Breast epithelium (tissue), 4 donors: ENCODE measurements at places on chromosomes 6 and 20. TPM values are rescaled to one million over a fixed set of nuclear protein-coding genes. Genes with fewer than 3 reads are reported as not detected.
A peak's percentile ranks its signal among the peaks of the same experiment; 100 is the strongest.

DNA sequence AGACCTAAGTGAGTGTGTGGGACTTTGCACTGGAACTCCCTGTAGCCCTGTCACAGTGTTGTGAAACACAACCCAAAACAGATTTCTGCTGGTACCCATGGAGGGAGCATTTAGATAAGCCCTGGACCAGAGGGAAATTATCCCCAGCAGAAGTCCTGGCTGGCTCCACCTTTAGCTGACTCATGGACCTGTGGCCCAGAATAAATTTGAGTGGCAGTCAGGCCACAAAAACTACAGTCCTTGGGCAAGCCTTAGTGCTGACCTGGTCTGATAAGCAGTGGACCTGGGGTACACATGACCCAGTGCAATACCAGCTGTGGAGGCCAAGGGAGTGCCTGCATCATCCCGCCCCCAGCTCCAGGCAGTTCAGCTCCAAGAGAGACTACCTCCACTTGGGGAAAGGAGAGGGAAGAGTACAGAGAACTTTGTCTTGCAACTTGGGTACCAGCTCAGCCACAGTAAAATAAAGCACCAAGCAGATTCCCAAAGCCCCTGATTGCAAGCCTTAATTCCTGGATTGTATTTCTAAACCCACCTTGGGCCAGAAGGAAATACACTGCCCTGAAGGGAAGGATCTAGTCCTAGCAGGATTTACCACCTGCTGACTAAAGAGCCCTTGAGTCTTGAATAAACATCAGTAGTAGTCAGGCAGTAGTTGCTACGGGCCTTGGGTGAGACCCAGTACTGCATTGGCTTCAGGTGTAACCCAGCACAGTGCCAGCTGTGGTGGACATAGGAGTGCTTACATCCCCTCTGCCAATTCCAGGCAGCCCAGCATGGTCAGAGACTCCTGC is 140.4 kb upstream of the COL21A1 start:
- no peaks in the 10 kb centered on the region for H3K36me3 ChIP-seq
- no peaks in the 10 kb centered on the region for H3K27me3 ChIP-seq
- no peaks in the 10 kb centered on the region for H3K4me1 ChIP-seq
- H3K4me3 ChIP-seq: no peak overlapping the region
- DNase-seq: no peak
- no peak overlapping the region for H3K27ac ChIP-seq

DNA sequence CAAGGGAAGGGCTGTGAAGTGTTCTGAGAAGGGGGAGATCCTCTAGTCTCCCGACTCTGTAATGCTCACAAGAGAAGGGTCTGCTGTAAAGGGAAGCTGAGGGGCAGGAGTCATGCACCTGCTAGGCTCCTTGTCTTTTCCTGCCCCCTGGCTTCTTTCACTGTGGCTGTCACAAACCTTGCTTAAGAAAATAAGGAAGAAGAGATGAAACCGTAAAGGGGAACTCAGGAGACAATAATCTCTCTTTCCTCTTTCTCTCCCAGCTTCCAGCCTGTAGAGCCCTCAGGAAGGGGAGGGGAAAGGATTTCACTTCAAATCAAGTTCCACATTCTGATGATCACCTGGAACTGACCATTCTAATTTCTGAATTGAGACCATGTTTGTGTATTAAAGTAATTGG is 26.3 kb downstream of the SLC13A3 start:
- no peaks in the 10 kb centered on the region for H3K4me1 ChIP-seq
- no peaks in the 10 kb centered on the region for H3K27me3 ChIP-seq
- DNase-seq: no peak

DNA sequence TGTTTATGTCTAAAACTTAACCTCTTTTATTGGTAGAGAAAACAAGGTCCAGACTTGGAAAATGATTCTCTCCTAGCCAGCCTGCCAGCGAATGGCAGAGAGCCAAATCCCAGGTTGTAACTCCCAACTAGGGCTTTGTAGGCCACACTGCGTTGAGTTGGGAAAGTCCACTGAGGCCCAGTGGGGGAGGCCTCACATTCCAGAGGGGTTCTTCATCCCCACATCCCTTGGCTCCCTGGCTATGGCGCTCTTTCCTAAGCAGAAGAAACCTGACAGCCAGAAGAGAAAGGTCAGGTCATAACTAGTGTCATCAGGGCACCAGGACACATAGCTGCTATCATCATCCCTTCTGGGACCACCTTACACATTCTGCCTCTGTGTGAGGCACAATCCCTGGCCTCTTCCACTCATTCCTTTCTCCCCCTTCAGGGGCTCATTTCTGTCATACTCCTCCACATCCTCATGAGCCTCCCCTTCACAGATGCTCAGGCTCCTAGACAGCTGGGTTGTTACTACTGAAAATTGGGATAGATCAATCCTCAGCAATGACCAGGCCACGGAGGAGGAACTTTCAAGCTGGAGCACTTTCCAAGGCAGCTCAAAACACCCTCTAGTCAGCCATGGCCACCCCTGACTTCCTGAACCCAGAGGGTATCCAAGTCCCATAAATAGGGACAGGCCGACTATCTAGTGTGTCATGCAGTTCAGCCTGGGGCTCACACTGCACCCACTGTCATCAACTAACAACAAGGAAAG is 48.6 kb downstream of the TCP11 start:
- no peaks in the 10 kb centered on the region for H3K27me3 ChIP-seq
- DNase-seq: no peak
- no peak overlapping the region for H3K4me3 ChIP-seq
- no peaks in the 10 kb centered on the region for H3K4me1 ChIP-seq
- no peaks in the 10 kb centered on the region for H3K36me3 ChIP-seq
- peak overlapping the region; percentile 72 for H3K27ac ChIP-seq

Gene COL19A1
- total RNA-seq: 0.15 TPM

DNA sequence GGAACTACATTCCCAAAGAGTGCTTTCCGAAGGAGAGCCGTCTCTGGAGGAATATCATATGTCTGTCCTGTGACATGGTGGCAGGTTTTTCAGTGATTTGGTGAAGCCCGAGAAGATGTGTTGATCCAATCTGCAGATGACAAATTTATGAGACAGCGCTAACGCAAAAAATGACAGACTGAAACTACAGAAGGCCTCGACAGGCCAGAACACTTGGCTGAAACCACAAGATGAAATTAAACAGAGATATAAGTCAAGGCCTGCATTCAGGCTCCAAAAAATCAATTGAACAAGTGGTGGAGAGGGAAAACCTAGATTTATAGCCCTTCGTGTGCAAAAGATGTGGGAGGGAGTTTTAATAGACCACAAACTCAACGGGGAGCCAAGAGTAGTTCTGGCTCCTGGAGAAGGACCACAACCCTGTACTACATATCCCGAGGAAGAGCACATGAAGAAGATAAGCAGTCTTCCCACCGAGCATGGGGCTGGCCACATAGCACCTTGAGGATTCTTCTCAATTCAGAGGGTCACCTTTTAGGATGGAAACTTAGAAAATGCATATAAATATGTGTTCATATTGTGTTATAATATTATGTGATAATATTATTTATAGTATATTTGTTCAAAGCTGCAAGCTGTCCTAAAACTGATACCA is 231.3 kb upstream of the PDE10A start:
- H3K4me3 ChIP-seq: no peak overlapping the region
- no peaks in the 10 kb centered on the region for H3K27me3 ChIP-seq
- DNase-seq: no peak
- H3K36me3 ChIP-seq: no peaks in the 10 kb centered on the region
- no peaks in the 10 kb centered on the region for H3K4me1 ChIP-seq

Gene RAET1E
- total RNA-seq: 2.0 TPM

GRCh38 chr6:106860940-106861339 is 113.6 kb downstream of the CD24 start:
- no peak overlapping the region for H3K4me3 ChIP-seq
- H3K4me1 ChIP-seq: no peaks in the 10 kb centered on the region
- no peaks in the 10 kb centered on the region for H3K27me3 ChIP-seq
- no peaks in the 10 kb centered on the region for H3K36me3 ChIP-seq
- no peak overlapping the region for H3K27ac ChIP-seq

DNA sequence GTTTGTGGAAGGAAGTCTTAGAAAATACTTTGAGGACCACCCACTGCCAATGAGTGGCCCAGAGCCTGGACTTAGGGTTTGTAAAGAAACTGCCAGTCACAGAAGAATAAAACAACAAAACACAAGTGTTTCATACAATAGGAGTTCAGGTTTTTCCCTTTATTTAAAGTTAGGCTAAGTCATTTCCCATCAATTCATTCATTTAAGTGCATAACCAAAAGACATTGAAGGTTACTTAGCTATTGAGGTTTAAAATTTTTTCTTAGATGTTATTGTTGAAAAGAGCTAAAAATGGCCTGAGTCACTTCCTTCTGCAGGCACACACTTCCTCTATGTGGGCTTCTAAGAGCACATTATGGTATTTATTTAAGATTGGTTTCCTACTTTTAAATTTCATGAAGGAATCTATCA is 54.2 kb downstream of the ARMC2 start:
- no peaks in the 10 kb centered on the region for H3K4me1 ChIP-seq
- H3K27ac ChIP-seq: no peak overlapping the region
- H3K4me3 ChIP-seq: no peak overlapping the region
- no peak for DNase-seq

- peak overlapping the region; percentile 97 for H3K27ac ChIP-seq
- H3K4me1 ChIP-seq: peaks cover 6% of the 10 kb centered on the region
- H3K36me3 ChIP-seq: no peaks in the 10 kb centered on the region
- no peaks in the 10 kb centered on the region for H3K27me3 ChIP-seq
- no peak for DNase-seq
Measured at GRCh38 chr6:32189069-32189741, 797 bp downstream of the PBX2 start.

Gene SLC32A1
- not detected for total RNA-seq

Gene ABHD16B
- not detected for total RNA-seq

- no peaks in the 10 kb centered on the region for H3K36me3 ChIP-seq
- H3K4me3 ChIP-seq: no peak overlapping the region
- H3K27me3 ChIP-seq: no peaks in the 10 kb centered on the region
- H3K27ac ChIP-seq: no peak overlapping the region
- no peak for DNase-seq
Measured at GRCh38 chr20:48056218-48056617, 270.9 kb upstream of the SULF2 start.

GRCh38 chr20:982754-983153 is 19.4 kb downstream of the RSPO4 start:
- no peak for DNase-seq
- H3K27ac ChIP-seq: no peak overlapping the region
- H3K36me3 ChIP-seq: no peaks in the 10 kb centered on the region
- no peak overlapping the region for H3K4me3 ChIP-seq
- H3K4me1 ChIP-seq: no peaks in the 10 kb centered on the region
- H3K27me3 ChIP-seq: no peaks in the 10 kb centered on the region

DNA sequence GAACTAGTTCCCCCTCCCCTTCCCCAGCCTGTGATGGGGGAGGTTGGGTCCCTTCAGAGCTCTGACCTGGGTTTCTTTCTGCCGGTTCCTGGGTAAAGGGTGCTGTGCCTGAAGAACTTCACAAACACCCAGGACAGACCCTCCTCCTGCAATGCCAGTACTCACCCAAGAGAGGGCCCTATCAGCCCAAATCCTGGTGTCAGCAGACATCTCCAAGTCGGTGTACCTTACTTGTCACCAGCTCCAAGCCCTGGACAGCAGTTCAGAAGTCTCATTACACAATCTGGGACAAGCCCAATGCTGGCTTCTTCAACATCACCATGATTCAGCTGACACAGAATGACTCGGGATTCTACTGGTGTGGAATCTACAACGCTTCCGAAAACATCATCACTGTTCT is 467 bp downstream of the TREML4 start:
- H3K4me3 ChIP-seq: no peak overlapping the region
- no peaks in the 10 kb centered on the region for H3K36me3 ChIP-seq
- no peak for DNase-seq
- H3K27ac ChIP-seq: no peak overlapping the region
- no peaks in the 10 kb centered on the region for H3K27me3 ChIP-seq

Gene EDEM2
- total RNA-seq: 25.8 TPM

- H3K4me1 ChIP-seq: peaks cover 20% of the 10 kb centered on the region
- no peak overlapping the region for H3K4me3 ChIP-seq
- H3K27ac ChIP-seq: no peak overlapping the region
- peaks cover 9% of the 10 kb centered on the region for H3K27me3 ChIP-seq
- no peaks in the 10 kb centered on the region for H3K36me3 ChIP-seq
- DNase-seq: no peak
Measured at GRCh38 chr20:62815066-62815991, 1.5 kb upstream of the COL9A3 start.

Gene BANF2
- not detected for total RNA-seq

- H3K27ac ChIP-seq: no peak overlapping the region
- H3K4me3 ChIP-seq: no peak overlapping the region
- H3K36me3 ChIP-seq: no peaks in the 10 kb centered on the region
- no peaks in the 10 kb centered on the region for H3K27me3 ChIP-seq
Measured at GRCh38 chr6:124334359-124334758, 530.7 kb downstream of the NKAIN2 start.

Gene COL11A2
- 1.0 TPM for total RNA-seq

Gene CAPN11
- total RNA-seq: 3.8 TPM

GRCh38 chr6:87277123-87277522 is 45.3 kb upstream of the SMIM8 start:
- no peak overlapping the region for H3K4me3 ChIP-seq
- H3K27ac ChIP-seq: no peak overlapping the region
- no peaks in the 10 kb centered on the region for H3K4me1 ChIP-seq

Gene GNRH2
- not detected for total RNA-seq

DNA sequence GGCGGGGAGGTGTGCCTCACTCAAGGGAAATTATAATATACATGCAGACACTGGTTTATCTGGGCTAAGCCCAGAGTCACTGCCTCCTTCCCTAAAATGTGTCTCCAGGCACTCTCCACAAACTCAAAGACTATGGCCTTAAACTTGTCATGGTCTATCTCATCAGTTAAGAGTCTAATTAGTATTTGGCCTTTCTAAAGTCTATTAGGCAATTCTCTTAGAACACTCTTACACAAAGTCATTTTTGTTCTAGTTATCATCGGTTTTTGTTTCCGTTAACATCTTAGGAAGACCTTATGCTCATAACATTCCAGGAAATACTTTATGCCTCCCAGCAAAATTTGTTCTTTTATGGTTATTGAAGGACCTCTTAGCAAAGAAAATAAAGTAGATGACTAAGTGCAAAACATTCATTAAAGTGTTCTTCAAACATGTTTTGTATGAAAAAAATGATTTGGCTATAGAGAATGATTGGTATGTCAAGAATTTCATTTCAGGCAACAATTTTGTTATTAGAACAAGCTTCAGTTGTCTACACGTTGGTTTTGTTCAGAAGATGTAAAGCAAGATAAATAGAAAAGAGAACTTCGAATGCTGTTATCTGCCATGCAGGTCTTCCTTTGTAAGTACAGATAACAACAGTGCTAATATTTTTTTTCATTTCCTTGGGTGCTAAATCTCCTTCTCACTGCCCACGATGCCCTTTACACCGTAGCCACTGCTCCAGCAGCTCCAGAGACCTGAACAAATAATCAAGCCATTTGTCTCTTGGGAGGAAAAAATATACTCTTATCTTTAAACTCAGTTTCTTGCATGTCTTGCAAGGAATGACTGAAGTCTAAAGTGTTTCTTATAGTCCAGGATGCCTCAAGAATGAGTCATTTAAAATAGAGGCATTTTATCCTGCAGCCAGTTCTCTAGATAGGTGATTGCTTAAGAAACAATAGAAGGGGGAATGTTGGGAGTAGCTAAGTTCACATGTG is 170.4 kb downstream of the HTR1B start:
- peak overlapping the region; percentile 34 for H3K27ac ChIP-seq
- H3K4me3 ChIP-seq: no peak overlapping the region
- H3K4me1 ChIP-seq: no peaks in the 10 kb centered on the region
- no peaks in the 10 kb centered on the region for H3K36me3 ChIP-seq
- no peaks in the 10 kb centered on the region for H3K27me3 ChIP-seq

Gene THEMIS
- 2.6 TPM for total RNA-seq

Gene RAB22A
- total RNA-seq: 17.7 TPM

GRCh38 chr20:42749556-42749955 is 440.1 kb downstream of the PTPRT start:
- no peak overlapping the region for H3K4me3 ChIP-seq
- H3K27ac ChIP-seq: no peak overlapping the region
- H3K36me3 ChIP-seq: no peaks in the 10 kb centered on the region
- no peaks in the 10 kb centered on the region for H3K27me3 ChIP-seq
